ENCODE measurements at places on chromosomes 6 and 20.

- DNase-seq: no peak
Measured at GRCh38 chr6:82380566-82381185, 17.1 kb downstream of the TPBG start.

DNA sequence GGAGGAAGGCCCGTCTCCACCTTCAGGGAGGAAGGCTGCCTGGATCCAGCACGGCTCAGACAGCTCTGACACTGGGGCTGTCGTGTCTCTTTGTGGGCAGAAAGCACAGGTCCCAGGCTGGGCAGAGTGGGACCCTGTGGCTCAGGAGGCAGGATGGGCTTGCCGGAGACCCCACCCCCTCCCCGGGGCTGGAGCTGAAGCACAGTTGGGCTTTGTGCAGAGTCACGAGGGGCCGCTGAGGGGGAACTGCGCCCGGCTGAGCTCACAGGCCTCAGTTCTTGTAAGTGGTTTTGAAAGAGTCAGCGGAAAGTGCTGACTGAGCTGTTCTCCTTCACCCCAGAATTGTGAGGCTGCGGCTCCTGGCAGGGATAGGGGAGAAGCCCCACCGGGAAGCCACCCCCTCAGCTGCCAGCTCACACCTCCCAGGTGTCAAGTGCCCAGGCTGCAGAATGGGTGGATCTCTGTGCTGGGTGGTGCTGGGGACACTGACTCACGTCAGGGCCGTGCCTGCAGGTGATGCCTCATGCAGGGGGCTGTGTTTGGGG is 145.5 kb upstream of the RNF24 start:
- no peak for DNase-seq

GRCh38 chr6:122569230-122569771 is 40.9 kb upstream of the PKIB start:
- no peak for DNase-seq

GRCh38 chr6:170139531-170139930 is 151.3 kb downstream of the DLL1 start:
- no peak for DNase-seq

DNA sequence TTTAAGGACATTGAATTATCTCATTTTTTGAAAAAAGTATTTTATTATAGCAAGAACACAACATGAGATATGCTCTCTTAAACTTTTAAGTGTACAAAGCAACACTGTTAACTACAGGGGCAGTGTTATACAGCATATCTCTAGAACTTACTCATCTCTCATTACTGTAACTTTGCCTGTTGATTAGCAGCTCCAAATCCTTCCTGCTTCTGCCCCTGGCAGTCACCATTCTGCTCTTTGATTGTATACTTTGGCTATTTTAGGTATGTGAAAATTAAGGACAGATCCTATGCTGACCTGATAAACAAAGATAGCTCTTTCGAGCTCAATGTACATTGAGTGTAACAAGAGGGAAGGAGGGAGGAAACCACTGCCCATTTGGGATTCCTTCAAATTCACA is 1349.8 kb upstream of the GJE1 start:
- DNase-seq: no peak

DNA sequence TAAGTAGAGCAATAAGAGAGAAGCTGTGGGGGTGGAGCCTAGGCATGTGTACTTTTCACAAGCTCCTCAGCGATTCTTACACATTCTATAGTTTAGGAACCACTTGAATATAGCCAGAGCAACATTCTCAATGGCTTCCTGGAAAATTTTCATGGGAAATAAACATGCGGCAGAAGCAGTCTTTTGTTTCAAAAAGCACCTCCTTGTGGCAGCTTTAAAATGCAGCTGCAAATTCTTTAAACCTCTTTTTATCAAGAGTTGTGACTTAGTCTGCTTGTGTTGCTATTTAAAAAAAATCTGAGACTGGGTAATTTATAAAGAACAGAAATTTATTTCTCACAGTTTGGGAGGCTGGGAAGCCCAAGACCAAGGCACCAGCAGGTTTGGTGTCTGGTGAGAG is 23.8 kb downstream of the NKX2-2 start:
- no peak for DNase-seq

All from NCI-H1436 treated with DMSO at 0.1 percent for 48 hours (cell line).